ENCODE measurements at places on chromosomes 2 and 18.

- no peak for DNase-seq
Observed at GRCh38 chr2:75007819-75008218, 49.4 kb downstream of the POLE4 start.

GRCh38 chr2:189168856-189169499, 10.6 kb downstream of the COL5A2 start:
- no peak for DNase-seq

GRCh38 chr2:142463047-142463446, 332.2 kb upstream of the LRP1B start:
- DNase-seq: no peak

- DNase-seq: no peak
Observed at GRCh38 chr18:73940721-73941120, 206.9 kb downstream of the FBXO15 start.

DNA sequence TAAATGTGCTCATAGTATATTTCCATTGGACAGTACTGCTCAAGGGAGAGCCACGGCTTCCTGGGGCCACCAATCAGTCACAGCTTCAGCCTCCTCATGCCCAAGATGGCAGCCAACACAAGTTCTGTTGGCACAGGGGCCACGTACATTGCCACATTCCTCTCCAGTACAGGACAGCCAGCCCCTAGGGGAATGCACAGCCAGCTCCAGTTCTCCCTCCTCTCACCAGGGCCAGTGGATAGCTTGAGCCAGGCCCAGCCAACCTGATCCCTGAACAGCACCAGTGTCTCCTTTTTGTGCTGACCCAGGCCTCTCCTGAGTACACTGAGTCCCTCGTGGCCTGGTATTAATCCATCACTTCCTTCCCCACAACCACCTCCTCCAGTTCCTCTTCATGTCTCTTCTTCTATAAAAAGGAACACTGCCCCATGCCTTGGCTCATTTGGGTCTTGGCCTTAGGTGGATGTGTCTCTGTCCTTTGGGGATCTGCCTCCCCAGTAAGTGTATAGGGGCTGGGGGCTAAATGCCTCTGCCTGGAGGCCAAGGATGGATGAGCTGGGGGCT, 168.7 kb downstream of the TNS1 start:
- DNase-seq: no peak

GRCh38 chr2:227862227-227862740, 9.1 kb upstream of the DAW1 start:
- DNase-seq: no peak

GRCh38 chr2:9821805-9822445, 21.3 kb upstream of the TAF1B start:
- no peak for DNase-seq

DNA sequence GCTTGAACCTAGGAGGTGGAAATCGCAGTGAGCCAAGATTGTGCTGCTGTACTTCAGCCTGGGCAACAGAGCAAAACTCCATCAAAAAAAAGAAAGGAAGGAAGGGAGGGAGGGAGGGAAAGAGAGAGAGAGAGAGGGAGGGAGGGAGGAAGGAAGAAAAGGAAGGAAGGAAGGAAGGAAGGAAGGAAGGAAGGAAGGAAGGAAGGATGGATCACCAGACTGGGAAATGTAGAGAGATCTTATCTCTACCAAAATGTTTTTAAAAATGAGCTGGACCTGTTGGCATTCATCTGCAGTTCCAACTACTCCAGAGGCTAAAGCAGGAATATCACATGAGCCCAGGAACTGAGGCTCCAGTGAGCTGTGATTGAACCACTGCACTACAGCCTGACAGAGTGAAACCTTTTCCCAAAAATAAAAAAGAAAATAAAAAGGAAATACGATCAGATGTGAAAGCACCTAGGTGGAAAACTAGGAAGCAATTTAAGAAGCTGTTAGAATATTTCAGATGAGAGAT, 239.4 kb downstream of the CDH7 start:
- no peak for DNase-seq

DNA sequence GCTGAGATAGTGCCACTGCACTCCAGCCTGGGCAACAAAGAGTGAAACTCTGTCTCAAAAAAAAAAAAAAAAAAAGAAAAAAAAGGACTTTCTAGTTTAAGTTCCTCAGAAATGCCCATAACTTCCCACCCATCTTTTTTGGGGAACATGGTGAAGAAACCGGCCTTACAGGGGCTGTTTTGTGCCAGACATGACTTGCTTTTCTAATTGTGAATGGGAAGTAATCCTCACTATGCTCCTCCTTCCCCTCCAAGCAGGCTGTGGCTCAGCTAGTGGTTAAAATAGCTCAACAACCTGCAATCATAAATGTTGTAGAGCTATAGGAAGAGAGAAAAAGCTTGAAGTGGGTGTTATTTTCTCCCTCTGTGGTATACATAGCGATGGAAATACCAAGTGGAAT, 34.1 kb upstream of the OLA1 start:
- no peak for DNase-seq

DNA sequence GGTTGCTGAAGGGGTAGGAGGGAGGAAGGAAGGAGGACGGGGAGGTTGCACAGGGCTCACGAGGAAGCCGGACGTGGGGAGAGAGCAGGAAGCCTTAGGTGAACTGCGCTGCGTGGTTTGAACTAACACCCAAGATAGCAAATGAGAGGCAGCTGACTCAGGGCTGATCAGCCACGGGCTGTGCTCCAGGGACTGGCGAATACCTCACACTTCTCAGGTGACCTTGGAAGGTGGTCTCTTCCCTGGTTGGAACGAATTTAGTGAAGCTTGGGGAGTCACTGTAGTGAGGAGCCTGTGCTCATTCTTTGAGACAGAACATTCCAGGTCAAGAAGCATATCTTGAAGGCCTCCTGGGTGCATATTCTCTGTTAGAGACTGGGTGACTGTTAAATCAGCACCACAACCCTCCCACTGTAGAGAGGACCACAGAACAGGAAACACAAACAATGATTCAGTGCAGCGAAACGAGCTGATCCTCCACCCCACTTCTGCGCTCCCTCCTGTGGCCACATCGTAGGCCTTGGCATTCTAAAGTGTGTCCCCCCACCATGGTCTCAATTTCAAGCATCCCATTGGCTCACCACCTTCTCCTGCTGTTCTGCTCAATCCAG, 33.8 kb downstream of the TOGARAM2 start:
- peak; percentile 52 for DNase-seq

DNA sequence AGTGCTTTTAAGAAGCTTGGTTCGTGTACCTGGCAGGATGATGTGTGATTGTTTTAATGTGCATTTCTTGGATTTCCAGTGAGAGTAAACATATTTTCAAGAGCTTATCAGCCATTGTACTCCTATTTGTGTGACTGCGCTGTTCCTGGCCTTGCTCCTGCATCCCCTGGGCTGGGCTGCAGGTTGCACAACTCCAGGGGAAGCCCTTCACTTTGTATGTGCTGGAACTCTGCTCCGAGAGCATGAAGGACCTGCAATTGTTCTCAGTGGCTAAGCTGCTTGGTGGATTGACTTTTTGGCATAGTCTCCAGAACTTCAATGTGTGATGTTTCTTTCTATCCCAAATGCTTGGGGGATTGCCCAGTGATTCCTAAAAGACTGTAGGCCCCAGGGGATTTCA, 18.8 kb downstream of the ATP6V1C2 start:
- no peak for DNase-seq

GRCh38 chr2:42974721-42975717, 182.6 kb upstream of the HAAO start:
- DNase-seq: no peak

GRCh38 chr18:55907453-55908175, 319.6 kb upstream of the TCF4 start:
- no peak for DNase-seq

GRCh38 chr2:100104718-100105677, 37.4 kb downstream of the AFF3 start:
- no peak for DNase-seq

GRCh38 chr2:72979896-72980295, 62.6 kb downstream of the EMX1 start:
- no peak for DNase-seq

- DNase-seq: no peak
Observed at GRCh38 chr2:159445307-159445706, 158.8 kb upstream of the WDSUB1 start.

DNA sequence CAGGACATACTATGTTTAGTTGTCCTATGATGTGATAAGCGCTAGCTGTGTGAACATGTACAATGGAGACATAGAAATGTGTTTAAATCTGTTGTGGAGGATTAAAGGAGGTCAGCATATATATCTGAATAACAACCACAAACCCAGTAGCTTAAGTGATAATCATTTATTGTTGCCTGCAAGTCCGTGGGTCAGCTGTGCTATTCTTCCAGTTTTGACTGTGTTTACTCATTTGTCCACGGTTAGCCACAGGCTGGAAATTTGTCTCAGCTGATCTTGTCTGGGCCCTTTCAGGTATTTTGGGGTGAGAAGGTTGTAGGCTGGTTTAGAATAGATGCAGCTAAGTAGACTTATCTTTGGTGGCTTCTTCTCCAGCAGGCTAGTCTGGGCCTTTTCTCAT, 110.4 kb downstream of the PARD3B start:
- no peak for DNase-seq

DNA sequence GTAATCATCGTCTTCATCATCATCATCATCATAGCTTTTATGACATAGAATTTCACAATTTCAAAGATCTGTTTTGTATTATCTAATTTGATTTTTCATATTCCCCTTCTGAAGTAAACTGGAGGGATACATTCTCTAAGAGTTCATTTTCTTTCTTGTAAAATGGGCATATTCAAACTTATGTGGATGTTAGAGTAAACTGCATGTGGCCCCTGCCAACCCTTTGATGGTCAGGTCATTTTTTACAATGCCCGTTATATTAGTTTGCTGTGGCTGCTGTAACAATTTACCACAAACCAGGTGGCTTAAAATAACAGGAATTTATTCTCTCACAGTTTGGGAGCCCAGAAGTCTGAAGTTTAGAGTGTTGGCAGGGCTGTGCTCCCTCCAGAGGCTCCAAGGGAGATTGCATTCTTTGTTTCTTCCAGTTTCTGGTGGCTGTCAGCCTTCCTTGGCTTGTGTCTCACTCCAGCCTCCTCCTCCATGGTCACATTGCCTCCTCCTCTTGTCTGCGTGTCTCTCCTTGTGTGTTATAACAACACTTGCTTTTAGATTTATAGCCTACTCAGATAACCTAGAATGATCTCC, 127.5 kb upstream of the MMADHC start:
- no peak for DNase-seq

DNA sequence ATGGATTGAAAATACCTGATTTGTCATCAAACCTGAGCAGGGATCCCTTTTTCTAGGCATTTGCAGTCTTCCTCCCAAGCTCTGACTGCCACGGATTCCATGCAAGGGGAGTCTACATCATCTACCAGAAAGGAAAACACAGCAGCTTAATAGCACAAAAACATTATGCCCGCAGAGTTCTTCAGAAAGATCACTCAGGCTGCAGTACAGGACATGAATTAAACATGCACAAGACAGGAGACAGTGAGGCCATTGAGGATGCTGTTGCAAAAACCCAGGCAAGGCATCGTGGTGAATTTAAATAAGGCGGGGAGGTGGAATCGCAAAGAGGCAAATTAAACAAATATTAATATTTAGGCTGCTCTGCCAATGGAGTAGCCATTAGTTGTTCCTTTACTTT, 88.5 kb downstream of the MRPS9 start:
- DNase-seq: no peak

- DNase-seq: no peak
Observed at GRCh38 chr18:75049455-75049789, 159.5 kb downstream of the PTGR3 start.

GRCh38 chr2:188439986-188440385, 148.3 kb downstream of the GULP1 start:
- DNase-seq: no peak

DNA sequence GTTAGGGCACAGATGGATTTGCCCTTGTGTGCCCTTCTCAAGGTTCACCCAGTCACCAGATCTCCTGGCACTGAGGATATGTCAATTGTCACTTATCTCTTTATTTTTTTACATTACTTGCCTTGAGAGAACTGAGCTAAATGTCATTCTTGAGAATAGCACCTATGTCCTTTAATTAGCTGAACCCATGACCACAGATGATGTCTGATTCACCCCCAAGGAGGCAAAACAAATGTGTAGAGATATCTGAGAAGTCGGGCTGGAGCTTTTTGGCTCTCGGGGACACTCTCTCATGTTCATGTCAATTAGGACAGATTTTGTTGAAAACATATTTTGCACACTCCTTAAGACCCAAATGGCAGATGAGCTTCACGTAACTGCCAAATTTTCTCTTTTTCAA, 171.4 kb upstream of the LRRTM1 start:
- no peak for DNase-seq

- DNase-seq: no peak
Observed at GRCh38 chr2:39154944-39155343, 34.1 kb upstream of the SOS1 start.

- no peak for DNase-seq
Observed at GRCh38 chr2:189797902-189798301, 13.7 kb downstream of the PMS1 start.

- no peak for DNase-seq
Observed at GRCh38 chr2:225319872-225320271, 79.6 kb upstream of the NYAP2 start.

GRCh38 chr2:199469514-199470360, 12.0 kb upstream of the SATB2 start:
- DNase-seq: no peak

GRCh38 chr18:63082366-63083019, 237.1 kb downstream of the BCL2 start:
- DNase-seq: no peak

- DNase-seq: no peak
Observed at GRCh38 chr2:157479081-157480027, 35.5 kb upstream of the CYTIP start.

GRCh38 chr18:78639006-78639950, 340.3 kb upstream of the SALL3 start:
- DNase-seq: no peak

GRCh38 chr2:124692707-124693106, 667.6 kb downstream of the CNTNAP5 start:
- no peak for DNase-seq

DNA sequence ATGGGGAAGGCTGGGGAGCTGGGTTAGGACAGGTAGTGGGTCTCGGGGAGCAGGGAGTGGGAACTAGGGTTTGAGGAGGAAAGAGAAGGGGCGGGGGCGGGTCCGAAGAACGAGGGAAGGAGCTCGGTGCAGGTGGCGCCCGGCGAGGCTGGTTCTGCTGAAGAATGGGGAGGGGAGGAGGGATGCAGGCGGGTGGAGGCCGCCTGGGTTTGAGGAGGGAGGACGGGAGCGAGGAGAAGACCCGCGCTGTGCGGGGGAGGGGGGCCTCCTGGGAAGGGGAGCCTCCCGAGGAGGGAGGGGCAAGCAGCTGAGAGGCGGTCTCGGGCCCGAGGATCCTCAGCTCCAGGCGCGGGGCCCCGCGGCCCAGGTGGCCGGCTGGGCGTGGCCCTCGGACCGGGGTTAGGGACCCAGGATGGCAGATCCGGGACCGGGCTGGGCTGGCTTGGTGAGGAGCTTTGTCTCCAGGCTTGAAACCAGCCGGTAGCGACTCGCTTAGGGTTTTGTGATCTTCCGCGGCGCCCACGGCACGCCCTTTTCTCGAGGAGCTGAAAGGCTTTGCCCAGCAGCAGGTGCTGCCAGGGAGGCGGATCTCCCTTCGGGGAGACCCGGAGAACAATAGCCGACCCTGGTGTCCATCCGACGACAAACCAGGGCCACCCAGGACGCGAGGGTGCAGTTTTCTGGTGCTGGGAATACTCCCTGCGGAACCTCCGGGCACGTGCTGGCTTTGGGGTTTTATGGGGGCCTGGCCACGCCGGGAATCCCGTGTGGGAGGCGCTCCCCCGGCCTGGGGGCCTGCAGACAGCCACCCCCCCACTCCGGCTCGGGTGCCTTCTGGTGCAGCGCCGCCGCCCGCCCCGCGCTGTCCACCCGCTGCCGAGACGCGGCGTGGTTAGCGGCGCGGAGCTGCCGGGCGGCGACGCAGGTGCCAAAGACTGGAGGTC, 1.4 kb downstream of the DPYSL5 start:
- DNase-seq: no peak

- no peak for DNase-seq
Observed at GRCh38 chr18:66013969-66014368, 263.2 kb downstream of the CDH7 start.
